ENCODE measurements at places on chromosomes 2 and 18.

GRCh38 chr2:3754280-3754679 lies 50.9 kb downstream of the DCDC2C start:
- no peak for DNase-seq

- DNase-seq, result no peak
Observed at GRCh38 chr2:203971251-203971650, 34.7 kb downstream of the ICOS start.

DNA sequence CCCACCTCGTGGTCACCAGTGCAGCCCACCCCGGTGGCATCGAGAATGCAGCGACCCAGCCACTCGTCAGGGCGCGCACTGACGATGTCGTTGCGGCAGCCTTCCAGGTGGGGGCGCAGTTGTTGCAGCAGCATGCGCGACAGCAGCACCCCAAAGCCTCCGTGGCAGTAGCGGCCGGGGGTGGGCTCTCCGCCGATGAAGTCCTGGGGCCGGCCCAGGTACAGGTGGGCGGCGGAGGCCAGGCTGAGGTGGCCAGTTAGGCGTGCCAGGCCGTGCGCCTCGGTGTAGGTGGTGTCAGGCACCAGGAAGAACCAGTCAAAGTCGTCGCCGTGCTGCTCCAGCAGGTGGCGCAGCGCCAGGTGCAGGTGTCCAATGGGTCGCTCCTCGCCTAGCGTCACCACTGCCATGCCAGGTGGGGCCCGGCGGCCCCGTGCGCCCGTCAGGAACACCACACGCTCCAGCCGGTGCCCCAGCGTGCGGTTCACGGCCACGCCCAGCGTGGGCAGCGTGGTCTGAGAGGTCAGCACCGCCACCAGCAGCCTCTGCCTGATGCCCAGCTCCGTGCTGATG lies 1.9 kb downstream of the CHPF start:
- peak; percentile 61 for DNase-seq

DNA sequence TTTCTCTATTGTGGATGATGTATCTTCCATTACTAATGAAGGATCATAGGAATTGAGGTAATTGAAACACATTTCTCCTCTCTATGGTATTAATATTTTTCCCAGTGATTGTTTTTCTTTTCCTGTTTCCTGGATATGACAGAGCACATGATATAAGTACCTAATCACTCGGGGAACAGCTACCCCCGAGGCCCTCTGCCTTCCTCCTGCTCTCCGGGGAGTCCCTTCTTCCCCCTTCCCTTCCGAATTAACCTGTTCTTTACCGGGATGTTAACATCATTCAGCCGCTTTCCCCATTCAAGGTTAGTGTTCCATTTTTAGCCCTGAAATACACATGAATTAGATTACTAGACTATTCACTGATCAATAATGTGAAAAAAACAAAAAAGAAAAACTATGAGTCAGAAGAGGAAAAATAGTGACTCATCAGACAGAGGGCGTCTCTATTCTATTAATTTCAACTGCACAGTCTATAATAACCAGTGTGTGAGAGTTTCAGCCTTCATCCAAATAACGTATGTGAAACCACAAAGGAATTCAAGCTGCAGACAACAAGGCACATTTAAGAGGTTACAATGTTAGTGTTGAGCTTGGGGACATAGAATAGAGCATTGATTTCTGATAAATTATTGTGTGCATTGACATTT lies 450.8 kb downstream of the DLGAP1 start:
- no peak for DNase-seq

- DNase-seq, result no peak
Observed at GRCh38 chr2:43745457-43745856, 28.4 kb upstream of the DYNC2LI1 start.

GRCh38 chr2:64362562-64363026 lies 91.4 kb upstream of the LGALSL start:
- DNase-seq, result no peak

- DNase-seq, result peak; percentile 17
Observed at GRCh38 chr18:43587538-43588153, 310.4 kb upstream of the SYT4 start.

GRCh38 chr2:233084488-233084887 lies 24.3 kb downstream of the INPP5D start:
- no peak for DNase-seq

- no peak for DNase-seq
Observed at GRCh38 chr18:74257083-74257482, 34.7 kb downstream of the CYB5A start.

GRCh38 chr2:31785876-31786275 lies 205.1 kb upstream of the SRD5A2 start:
- no peak for DNase-seq

DNA sequence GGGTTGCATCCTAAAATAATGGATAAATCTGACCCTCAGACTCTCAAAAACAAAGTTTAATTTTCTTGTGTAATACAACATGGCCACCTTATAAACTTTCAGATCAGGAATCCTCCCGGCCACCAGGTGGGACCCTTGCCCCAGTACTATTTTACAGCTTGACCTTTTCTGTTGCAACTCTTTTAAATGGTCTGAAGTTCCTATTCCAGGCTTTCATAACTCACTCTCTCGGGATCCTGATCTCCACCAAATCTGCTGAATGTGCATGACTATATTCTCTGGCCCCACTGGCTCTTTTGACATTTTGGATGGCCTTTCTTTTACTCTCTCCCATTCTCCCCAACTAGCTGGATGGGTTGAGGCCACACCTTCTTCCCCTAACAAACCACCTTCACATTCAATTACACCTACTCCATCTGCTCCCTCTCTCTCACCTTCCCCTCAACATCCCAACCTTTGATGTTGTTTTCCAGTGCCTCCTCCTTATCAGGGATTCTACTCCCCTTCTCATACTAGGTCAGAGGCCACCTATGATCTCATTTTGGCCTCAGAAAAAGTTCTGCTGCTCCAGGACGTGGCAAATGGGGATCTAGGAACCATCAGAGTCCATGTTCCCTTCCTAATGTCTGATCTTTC lies 70.8 kb downstream of the SESTD1 start:
- no peak for DNase-seq

DNA sequence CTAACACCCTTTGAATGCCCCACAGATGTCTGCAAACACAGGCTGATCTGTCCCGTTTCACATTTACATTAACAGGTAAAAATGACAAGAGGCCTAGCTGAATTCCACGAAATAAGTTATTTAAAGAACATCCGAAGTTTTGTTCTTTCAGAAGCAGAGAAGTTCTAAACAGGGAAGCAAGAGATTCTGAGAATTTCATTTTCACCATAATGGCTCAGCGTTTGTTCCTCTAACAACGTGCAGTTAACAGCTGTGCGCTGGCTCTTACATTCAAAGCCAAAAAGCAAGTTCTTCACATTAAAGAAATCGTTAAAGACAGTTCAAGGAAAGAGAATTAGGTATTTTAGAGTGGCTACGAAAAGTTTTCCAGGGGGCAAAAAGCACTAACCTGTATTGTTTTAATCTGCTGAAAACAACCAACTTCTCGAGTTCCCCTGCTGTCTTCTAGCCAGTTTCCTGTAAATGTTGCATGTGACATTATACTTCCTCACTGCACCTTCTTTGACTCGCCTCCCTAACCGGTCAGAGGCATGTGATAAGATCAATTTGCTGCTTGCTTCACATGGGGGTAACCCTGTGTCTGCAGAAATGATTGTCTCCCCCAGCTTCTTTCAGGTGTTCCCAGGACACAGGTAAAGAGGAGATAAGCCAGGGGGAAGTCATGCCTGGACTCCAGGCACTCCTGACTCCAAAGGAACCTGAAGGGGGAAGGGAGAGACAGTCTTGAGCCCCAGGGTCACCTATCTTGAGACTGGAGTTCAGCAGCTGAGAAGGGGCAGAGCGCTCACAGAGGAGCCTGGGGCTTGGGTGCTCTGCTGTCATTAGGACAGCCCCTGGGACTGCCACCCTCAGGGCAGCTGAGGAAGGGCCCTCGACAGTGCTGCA lies 36.8 kb upstream of the WIPF1 start:
- DNase-seq, result no peak

GRCh38 chr18:8982416-8983183 lies 119.9 kb upstream of the NDUFV2 start:
- peak; percentile 58 for DNase-seq

GRCh38 chr18:58453913-58454317 lies 175.0 kb downstream of the ALPK2 start:
- no peak for DNase-seq

- no peak for DNase-seq
Observed at GRCh38 chr2:39304200-39304599, 60.4 kb upstream of the CDKL4 start.

DNA sequence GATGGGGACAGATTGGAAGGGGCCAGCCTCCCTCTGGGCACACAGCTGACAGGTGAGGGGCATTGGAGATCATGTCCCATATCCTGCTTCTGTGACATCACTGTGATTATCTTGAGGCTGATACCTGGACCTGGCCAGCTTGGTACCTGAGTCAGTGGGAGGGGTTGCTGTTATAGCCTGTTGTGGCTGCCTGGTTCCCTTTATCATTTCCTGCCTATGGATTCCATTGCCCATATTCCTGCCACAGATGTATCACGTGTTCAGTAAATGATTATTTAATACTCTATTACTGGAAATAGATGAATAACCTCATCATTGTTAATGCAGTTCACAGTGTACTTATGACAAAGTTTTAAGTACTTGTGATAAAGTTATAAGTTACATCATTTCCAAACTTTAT lies 7.8 kb upstream of the SCYGR1 start:
- DNase-seq, result no peak

GRCh38 chr2:120739438-120740090 lies 3.9 kb downstream of the GLI2 start:
- DNase-seq, result no peak

DNA sequence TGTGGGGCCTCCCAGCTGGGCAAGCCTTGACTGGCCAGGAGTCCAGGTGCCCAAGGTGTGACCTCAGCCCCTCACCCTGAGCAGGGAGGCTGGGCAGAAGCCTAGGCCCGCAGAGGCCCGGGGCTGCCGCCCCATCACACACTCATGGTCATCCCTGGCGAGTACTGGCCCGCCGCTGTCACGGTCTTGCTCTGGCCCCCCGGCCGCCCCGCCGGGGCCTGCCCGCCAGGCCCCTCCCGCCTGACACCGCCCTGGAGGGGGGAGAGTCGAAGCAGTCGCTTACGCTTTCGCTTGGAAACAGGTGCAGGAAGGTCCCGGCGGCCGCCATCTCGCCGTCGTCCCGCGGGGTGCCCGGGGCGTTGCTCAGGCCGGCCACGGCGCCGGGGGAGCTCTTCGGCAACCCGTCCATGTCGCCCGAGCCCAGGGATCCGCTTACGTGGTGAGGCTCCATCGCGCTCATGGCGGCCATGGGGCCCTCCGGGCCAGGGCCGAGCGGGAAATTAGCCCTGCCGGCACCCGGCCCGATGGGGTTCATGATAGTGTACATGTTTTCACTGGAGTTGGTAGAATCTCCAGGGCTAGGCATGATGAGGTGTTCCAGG lies 26.6 kb upstream of the ANKRD62 start:
- no peak for DNase-seq

- DNase-seq, result no peak
Observed at GRCh38 chr2:52821631-52822030, 946.0 kb upstream of the CHAC2 start.

DNA sequence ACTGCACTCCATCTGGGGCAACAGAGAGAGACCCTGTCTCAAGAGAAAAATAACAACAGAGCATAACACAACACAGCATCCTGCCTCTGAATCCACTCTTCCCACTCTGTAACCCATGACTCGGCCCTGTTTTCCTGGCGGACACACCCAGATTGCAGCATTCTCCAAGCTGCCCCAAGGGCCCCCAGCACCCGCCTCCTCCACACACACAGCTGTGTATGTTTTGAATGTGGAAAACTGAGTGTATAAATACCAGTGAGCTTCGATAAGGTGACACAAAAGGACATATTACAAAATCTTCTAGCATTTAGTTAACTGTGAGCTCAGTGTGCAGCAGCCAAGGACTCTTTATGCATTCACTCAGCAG lies 13.0 kb downstream of the IMPA2 start:
- no peak for DNase-seq

DNA sequence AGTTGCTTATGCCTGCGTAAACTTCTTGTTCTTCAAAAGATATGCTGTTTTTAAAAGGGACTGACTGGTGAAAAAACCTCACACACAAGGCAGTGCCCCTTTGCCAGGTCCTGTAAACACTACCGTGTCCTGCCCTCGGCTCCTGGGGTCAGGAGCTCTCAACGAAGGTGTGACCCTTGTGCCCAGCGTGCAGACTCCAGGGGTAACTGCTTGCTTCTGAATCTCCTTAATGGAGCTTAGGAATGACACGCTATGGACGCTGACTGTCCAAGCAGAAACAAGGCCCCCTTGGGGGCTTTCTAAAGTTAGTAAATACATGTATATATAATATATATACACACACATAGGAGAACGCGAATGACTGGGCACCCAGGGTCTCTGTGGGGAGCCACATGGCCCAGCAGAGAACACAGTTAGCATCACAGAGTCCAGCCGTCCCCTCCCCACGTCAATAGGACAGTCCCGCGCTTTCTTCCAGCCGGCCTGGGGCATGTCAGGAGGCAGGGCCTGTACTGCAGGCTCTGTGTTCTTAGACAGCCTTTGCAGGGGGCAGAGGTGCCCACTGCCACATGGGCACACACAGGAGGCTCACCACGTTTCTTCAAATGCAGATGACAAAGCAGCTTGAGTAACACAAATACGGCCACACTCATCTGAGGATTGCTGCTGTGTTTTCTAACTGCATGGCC lies 96.1 kb downstream of the HDAC4 start:
- DNase-seq, result no peak

DNA sequence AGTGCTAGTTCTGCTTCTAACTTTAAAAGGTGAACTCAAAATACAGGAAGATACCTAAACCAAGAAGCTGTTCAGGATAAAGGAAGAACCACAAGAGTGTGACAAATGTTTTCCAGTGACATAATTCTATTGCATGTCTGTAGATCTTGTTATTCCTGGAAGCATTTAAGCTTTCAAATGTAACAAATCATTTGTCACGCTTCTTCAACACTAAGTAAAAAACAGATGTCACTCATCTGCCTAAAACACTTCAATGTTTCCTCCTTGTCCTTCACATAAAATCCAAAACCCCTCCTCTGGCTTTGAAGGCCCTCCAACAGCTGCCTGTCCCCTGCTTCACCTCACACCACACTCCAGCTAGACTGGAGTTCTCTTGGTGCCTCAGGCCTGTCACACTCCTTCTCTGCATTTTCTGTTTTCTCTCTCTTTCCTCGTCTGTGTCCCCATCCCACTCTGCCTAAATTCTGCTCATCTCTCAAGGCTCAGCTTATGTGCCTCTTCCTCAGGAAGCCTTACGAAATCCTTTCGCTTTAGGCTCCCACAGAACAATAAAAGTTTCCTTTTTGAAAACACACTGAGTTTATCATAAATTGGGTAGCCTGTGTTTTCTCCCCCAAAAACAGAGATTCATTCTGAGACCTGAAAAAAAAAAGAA lies 6.4 kb upstream of the CLEC4F start:
- DNase-seq, result no peak

DNA sequence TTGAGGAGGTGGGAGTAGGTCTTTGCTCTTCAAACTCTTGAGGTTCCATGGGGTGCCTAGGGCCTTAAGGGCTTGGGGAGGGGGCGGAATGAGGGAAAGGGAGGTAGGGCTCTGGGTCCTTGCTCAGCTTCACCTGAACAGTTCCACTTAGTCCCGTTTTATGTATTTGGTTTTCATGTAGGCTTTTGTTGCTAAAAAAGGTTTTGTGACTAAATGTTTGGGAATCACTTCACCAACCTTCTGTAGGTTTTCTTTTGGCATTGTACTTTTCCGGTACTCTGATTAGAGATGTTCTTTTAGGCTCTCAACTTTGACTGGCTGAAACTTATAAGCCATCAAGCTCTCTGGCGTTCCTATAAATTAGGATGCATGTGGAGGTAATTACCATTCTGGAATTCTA lies 108.1 kb downstream of the MYCN start:
- no peak for DNase-seq

GRCh38 chr2:109400102-109400501 lies 213.7 kb downstream of the SEPTIN10 start:
- DNase-seq, result no peak

- no peak for DNase-seq
Observed at GRCh38 chr2:127661072-127661649, 14.2 kb downstream of the LIMS2 start.
